ENCODE measurements at places on chromosomes 7 and 10. TPM values are rescaled to one million over a fixed set of nuclear protein-coding genes. Genes with fewer than 3 reads are reported as not detected.

DNA sequence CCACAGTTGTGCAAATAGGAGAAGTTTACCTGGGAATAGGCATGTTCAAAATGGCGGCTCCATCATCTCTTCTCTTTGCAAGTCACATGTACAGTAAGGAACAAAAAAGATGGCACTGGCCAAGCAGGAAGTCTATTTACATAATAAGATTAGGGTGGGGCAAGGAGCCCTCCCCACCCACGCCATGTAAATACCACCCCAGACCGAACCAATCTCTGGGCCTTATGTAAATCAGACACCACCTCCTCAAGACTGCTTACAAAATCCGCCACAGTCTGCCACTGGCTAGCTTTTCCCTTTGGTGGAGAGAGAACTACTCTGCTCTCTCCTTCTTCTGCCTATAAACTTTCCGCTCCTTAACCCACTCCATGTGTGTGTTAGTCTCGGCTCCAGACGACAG is 1496.3 kb downstream of the REEP3 start:
- H3K4me1 ChIP-seq, result no peaks in the 10 kb centered on the region
- no peak overlapping the region for H3K27ac ChIP-seq
- no peaks in the 10 kb centered on the region for H3K36me3 ChIP-seq
- H3K27me3 ChIP-seq, result no peaks in the 10 kb centered on the region
- DNase-seq, result no peak

Gene SMC3
- total RNA-seq, result 87.8 TPM

DNA sequence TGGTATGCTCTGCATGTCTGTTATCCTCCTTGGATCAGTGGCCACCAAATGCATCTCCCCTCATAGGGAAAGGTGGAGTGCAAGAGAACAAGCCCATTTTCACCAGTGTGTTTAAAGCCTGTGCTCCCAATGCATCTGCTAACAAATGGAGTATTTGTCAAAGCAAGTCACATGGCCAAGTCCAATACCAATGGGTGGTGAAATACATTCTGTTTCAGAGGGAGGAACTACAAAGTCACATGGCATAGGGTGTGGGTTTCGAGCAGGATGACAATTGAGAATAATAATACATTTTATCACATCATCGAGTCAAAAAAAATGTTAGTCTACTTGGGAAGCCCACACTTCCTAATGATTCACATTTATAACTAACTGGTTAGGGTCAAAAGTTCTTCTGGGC is 62.7 kb downstream of the SUGCT start:
- H3K4me3 ChIP-seq, result no peak overlapping the region
- DNase-seq, result no peak
- peaks cover 12% of the 10 kb centered on the region for H3K4me1 ChIP-seq
- H3K27me3 ChIP-seq, result no peaks in the 10 kb centered on the region

Gene NUTM2E
- 1.6 TPM for total RNA-seq

- H3K27ac ChIP-seq, result peak overlapping the region; percentile 74
- H3K27me3 ChIP-seq, result no peaks in the 10 kb centered on the region
- no peaks in the 10 kb centered on the region for H3K36me3 ChIP-seq
- H3K4me1 ChIP-seq, result no peaks in the 10 kb centered on the region
These were observed 98.2 kb downstream of the ANK3 start for GRCh38 chr10:60291344-60291930.

DNA sequence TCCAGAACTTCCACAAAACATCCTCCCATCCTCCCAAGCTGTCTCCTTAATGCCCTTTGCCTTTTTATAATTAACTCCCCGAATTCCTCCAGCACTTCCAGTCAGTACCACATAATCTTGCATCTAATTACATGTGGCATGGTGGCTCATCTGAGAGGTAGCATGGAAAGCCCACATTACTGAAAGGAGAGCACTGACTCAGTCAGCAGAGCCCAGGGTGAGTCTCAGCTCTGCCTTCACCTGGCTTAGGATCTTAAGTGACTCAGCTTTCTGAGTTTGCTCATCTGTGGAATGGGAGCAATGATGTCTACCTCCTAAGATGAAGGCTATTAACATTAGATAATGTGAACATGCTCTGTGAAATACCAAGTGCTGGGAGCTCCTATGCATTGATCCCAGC is 433.9 kb downstream of the SORCS3 start:
- no peaks in the 10 kb centered on the region for H3K27me3 ChIP-seq
- H3K4me3 ChIP-seq, result no peak overlapping the region
- no peak overlapping the region for H3K27ac ChIP-seq
- H3K36me3 ChIP-seq, result no peaks in the 10 kb centered on the region
- H3K4me1 ChIP-seq, result no peaks in the 10 kb centered on the region

DNA sequence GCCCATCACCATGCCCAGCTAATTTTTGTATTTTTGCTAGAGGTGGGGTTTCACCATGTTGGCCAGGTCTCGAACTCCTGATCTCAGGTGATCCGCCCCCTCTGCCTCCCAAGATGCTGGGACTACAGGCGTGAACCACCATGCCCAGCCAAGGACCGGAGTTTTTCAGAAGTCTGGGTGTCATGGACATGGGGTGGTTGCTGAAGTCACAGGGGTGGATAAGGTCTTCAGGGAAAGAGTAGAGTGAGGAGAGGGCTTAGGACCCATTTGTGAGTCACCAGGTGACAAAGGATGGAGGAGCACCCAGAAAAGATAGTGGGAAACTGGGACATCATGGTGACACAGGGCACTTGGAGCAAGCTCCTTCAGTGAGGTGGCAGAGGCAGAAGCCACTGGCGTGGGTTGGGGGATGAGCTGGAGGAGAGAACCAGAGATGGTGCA is 2.8 kb upstream of the GPRIN2 start:
- no peak overlapping the region for H3K27ac ChIP-seq
- no peaks in the 10 kb centered on the region for H3K36me3 ChIP-seq
- H3K4me3 ChIP-seq, result no peak overlapping the region
- DNase-seq, result peak; percentile 1

- no peaks in the 10 kb centered on the region for H3K27me3 ChIP-seq
- peaks cover 6% of the 10 kb centered on the region for H3K4me1 ChIP-seq
- no peaks in the 10 kb centered on the region for H3K36me3 ChIP-seq
- no peak for DNase-seq
These were observed 60.6 kb upstream of the CSTF2T start for GRCh38 chr10:51759896-51760534.

Gene PAOX
- 9.7 TPM for total RNA-seq

DNA sequence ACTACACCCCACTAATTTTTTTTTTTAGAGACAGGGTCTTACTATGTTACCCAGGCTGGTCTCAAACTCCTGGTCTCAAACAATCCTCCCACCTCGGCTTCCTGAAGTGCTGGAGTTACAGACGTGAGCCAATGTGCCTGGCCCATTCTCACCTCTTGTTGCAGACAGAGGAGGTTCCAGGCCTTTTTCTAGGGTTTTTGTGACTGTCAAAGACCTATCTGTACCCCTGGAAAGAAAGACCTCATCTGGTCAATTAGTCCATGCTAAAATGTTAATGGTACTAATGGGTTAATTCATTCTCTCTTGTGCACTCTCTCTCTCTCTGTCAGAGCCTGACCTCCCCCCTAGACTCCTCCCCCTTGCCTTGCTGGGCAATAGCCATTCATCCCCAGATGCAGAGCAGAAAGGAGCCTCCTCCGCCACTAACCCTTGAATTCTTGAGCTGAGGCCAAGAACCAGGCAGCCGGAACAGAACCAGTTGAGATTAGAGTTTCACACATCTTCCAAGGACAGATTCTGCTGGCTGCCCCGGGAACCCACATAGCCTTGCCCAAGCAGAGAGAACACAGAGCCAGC is 209.7 kb downstream of the SKIDA1 start:
- H3K36me3 ChIP-seq, result no peaks in the 10 kb centered on the region
- H3K27ac ChIP-seq, result peak overlapping the region; percentile 86
- peaks cover 55% of the 10 kb centered on the region for H3K4me1 ChIP-seq
- H3K27me3 ChIP-seq, result no peaks in the 10 kb centered on the region
- H3K4me3 ChIP-seq, result peak overlapping the region; percentile 77

GRCh38 chr7:130381468-130382312 is 1.4 kb downstream of the CPA1 start:
- H3K4me3 ChIP-seq, result no peak overlapping the region
- no peak for DNase-seq
- H3K4me1 ChIP-seq, result peaks cover 23% of the 10 kb centered on the region

GRCh38 chr7:155738652-155739537 is 73.4 kb downstream of the SHH start:
- H3K4me3 ChIP-seq, result no peak overlapping the region
- peak; percentile 60 for DNase-seq
- H3K27me3 ChIP-seq, result no peaks in the 10 kb centered on the region
- no peaks in the 10 kb centered on the region for H3K4me1 ChIP-seq
- H3K36me3 ChIP-seq, result peaks cover 4% of the 10 kb centered on the region
- no peak overlapping the region for H3K27ac ChIP-seq

DNA sequence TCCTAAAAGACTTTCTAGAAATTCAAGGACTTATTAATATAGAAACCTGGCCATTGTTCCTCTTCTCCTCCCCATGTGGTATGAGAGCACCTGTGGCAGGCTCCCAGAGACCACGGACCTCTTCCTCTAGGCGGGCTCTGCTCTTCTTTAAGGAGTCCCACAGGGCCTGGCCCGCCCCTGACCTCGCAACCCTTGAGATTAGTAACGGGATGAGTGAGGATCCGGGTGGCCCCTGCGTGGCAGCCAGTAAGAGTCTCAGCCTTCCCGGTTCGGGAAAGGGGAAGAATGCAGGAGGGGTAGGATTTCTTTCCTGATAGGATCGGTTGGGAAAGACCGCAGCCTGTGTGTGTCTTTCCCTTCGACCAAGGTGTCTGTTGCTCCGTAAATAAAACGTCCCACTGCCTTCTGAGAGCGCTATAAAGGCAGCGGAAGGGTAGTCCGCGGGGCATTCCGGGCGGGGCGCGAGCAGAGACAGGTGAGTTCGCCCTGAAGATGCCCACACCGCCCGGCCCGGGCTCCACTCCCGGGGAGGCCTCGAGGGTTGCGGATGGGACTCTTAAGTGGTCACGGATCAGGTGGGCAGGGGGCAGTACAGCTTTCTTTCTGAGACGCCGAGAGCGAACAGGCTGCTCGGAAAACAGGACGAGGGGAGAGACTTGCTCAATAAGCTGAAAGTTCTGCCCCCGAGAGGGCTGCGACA is at the start of gene SLC26A4:
TSS of gene SLC26A4 (plus strand) at position 448 of the 700 bp plus-strand sequence. CDS start 814 bp downstream, outside the sequence.
- H3K36me3 ChIP-seq, result no peaks in the 10 kb centered on the region
- H3K27ac ChIP-seq, result no peak within 1 kb of the TSS
- peaks cover 11% of the 10 kb centered on the region for H3K4me1 ChIP-seq
- peaks cover 88% of the 10 kb centered on the region for H3K27me3 ChIP-seq
- peak within 1 kb of the TSS; percentile 87 for H3K4me3 ChIP-seq

- no peak overlapping the region for H3K4me3 ChIP-seq
- no peaks in the 10 kb centered on the region for H3K27me3 ChIP-seq
- H3K4me1 ChIP-seq, result no peaks in the 10 kb centered on the region
- H3K36me3 ChIP-seq, result peaks cover 93% of the 10 kb centered on the region
These were observed 620 bp downstream of the ZNF117 start for GRCh38 chr7:64990216-64990615.

Gene HTRA1
- 9.0 TPM for total RNA-seq

- peaks cover 26% of the 10 kb centered on the region for H3K27me3 ChIP-seq
- no peak overlapping the region for H3K27ac ChIP-seq
- DNase-seq, result no peak
- no peaks in the 10 kb centered on the region for H3K36me3 ChIP-seq
- H3K4me3 ChIP-seq, result peak overlapping the region; percentile 35
These were observed 2.8 kb upstream of the FAS start for GRCh38 chr10:88987840-88988239.

DNA sequence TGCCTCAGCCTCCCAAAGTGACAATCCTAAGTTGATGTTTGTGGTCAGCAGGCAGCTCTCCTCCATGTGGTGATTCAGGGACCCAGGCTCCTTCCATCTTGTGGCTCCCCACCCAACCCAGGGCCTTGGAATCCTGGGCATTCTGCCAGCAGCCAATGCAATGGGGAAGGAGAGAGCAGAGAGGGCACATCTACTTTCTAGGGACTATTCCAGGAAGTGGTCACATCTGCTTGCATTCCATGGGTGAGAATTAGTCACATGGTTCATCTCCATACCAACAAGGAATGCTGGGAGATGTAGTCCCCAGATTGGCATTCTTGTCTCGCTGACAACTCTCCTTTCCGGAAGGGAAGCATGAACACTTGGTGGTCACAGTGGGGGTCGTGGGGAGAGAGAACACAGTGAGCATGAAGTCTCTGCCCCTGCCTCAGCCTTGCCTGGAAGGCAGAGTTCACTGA is 9.9 kb upstream of the SRRM3 start:
- peaks cover 14% of the 10 kb centered on the region for H3K4me1 ChIP-seq
- no peaks in the 10 kb centered on the region for H3K27me3 ChIP-seq
- no peak overlapping the region for H3K4me3 ChIP-seq
- no peaks in the 10 kb centered on the region for H3K36me3 ChIP-seq

DNA sequence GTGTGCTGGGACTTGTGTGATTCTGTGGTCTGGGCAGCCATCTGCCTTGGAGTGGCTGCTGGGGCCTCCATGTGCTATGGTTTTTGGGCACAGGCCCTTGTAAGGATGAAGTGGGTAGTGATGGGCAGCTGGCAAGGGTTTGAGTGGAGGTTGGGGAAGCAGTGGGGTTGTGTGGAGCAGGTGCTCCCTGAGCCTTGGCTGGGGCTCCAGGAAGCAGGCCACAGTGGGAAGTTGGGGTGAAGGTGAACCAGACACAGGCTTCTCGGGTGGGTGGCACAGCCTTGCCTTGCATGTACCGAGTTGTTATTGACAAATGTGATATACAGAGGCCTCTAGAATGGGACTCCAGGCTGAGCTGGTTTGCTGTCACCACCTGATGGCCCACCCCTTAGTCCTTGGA is 82.3 kb downstream of the ADCY1 start:
- no peaks in the 10 kb centered on the region for H3K27me3 ChIP-seq
- DNase-seq, result no peak
- H3K4me3 ChIP-seq, result no peak overlapping the region
- peaks cover 2% of the 10 kb centered on the region for H3K36me3 ChIP-seq
- no peaks in the 10 kb centered on the region for H3K4me1 ChIP-seq

GRCh38 chr7:33901199-33901598 is 4.1 kb upstream of the BMPER start:
- H3K4me1 ChIP-seq, result peaks cover 6% of the 10 kb centered on the region
- H3K27me3 ChIP-seq, result peaks cover 69% of the 10 kb centered on the region
- no peak for DNase-seq
- no peaks in the 10 kb centered on the region for H3K36me3 ChIP-seq

DNA sequence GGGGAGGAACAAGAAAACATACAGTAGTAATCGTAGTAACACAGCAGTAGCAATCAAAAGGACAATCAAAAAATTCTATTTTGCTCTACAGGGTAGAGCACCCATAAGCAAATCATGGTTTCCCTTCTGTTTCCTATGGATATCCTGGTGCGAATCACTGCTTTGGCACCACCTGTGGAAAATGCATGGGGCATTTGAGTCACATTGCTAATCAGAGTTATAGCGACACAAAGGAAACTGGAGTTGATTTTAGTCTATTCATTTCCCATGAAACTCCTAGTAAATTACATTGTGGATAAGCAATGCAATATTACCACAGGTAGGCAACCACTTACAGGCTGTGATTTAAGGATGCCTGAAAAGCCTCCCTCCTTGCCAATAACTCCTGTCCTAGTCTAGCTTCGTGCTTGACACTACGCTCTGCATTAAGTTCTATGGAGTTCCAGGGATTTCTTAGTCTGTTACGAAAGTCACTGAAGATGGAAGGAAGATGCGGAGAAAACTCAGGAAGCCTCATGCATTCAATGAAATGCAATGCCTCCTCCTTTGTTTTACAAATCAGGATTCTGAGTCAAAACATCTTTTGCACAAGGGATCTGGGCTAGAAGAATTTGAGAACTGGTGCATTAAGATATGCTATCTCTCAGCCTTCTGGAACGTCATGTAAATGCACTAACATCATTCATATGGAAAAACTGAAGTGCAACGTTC is 188.4 kb downstream of the DGKI start:
- no peaks in the 10 kb centered on the region for H3K27me3 ChIP-seq
- DNase-seq, result no peak
- H3K36me3 ChIP-seq, result no peaks in the 10 kb centered on the region
- peaks cover 22% of the 10 kb centered on the region for H3K4me1 ChIP-seq
- no peak overlapping the region for H3K27ac ChIP-seq
